ENCODE measurements at places on chromosomes 7 and 10. TPM values are rescaled to one million over a fixed set of nuclear protein-coding genes. Genes with fewer than 3 reads are reported as not detected.

DNA sequence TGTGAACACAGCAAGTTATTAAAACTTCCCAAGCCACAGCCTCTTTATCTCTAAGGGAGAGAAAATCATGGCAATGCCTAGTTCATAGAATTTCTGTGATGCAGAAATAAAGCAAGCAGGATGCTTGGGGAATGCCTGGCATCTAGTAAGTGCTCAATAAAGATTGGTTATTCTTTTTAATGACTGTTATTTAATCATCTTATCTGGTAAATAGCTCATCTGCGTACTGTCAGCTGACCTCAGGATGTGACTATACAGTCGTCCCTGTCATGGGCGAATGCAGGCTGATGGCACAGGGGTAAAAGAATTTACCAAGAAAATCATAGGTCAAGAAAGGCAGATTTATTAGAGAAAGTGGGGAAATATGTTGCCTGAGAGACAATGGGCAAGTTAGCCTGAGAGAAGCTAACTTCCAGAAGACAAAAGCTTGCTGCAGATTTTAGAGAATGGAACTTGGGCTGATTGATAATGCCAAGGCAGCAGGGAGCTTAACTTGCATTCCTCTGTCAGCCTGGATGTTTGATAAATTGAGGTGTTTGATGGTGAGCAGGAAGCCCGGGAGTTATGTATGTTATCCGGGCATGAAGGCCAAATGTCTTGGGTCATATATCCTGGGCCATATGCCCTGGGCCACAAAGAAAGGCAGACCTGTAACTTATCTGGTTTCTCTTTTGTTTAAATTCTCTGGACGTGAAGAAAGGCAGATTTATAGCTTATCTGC is 126.0 kb downstream of the KCNMA1 start:
- DNase-seq = no peak

DNA sequence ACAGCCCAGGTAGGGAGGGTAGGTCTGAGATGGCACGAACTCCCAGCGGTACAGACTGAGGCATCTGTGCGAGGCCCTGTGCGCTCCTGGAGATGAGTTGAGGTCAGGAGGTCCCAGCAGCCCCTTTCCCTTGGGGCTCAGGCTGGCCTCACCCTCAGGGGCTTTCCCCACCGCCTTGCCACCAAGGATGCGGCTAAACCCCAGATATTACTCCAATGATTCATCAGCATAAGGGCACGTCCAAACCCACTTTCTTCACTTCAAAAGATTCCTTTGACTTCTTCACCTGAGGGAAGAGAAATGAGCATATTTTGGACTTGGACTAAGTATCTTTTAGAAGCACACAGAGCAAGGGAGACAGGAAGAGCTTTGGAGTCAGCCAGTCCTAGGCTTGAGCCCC is 20.3 kb downstream of the UROS start:
- no peak for DNase-seq

DNA sequence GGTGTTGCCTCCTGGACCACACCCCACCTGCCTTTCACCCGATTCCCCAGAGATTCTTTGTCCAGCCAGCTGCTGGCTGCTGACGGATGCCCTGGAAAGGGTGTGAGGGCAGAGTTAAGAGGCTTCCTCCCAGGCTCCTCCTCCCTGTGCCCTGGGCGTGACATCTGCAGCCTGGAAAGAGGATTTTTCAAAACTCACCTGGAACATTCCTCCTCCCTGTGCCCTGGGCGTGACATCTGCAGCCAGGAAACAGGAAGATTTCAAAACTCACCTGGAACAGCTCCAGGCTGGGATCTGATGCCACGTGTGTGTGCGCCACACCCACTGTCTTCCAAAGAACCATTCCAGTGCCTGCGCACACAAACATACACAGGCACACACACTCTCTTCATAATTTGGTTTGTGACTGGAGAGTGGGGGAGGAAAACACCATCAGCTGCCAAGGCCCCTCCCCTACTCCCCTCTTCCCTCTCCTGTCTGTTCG is 5.2 kb downstream of the MARVELD1 start:
- DNase-seq = no peak

- DNase-seq = no peak
Observed at GRCh38 chr7:21624320-21624719, 81.5 kb downstream of the DNAH11 start.

Gene SKIDA1
- total RNA-seq = 0.29 TPM

Gene SEMA3A
- 2.5 TPM for total RNA-seq

DNA sequence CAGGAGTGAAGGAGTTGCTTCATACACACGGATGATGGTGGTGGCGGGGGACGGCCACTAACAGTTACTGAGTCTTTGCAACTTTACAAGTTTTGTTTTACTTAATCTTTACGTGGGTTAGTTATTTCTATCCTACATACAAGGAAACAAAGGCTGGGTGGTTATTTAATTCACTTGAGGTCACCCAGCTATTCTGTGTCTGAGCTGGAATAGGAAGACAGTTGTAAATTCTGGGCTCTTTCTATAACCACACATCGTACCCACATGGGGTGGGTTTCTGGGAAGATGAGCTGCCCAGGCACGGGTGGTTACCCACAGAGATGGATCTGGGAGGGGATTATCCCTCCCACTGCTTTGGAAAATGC is 137.9 kb downstream of the ANLN start:
- no peak for DNase-seq

GRCh38 chr7:35819954-35820703 is 19.3 kb downstream of the SEPTIN7 start:
- no peak for DNase-seq

Gene SPDYE6
- not detected for total RNA-seq

DNA sequence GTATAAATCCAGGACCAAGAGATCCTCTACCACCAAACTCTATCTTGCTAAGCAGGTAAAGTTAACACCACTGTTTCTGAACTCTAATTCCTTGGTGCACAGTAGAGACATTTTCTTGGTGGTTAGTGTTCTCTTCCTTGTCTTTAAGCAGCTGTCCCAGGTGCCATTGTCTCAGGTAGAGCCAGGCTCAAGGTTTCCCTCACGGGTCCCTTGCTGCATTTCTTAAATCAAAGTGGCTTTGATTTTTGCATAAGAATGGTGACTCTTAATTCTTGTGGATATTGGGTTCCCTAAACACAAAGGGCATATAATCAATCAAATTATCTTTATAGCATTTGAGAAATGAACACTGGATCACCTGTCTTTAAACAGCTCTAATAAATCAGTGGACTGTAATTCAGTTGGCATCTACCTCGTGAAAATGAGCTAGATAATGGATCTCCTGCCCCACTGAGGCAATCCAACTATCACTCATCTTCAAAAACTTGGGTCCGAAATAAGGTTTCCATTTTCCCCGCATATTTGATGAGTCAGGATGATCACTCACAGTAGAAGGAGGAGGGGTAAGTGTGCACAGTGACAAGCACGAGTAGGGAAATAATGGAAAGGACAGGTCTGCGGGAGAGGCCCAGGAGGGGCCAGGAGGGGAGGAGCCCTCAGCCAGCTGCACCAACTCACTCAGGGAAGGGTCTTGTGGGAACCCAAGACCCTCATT is 2.4 kb downstream of the ABCC2 start:
- DNase-seq = no peak

Gene IGFBP1
- 4.0 TPM for total RNA-seq

- DNase-seq = no peak
Observed at GRCh38 chr10:114537736-114538135, 120.3 kb downstream of the ABLIM1 start.

Gene TRIM50
- not detected for total RNA-seq

DNA sequence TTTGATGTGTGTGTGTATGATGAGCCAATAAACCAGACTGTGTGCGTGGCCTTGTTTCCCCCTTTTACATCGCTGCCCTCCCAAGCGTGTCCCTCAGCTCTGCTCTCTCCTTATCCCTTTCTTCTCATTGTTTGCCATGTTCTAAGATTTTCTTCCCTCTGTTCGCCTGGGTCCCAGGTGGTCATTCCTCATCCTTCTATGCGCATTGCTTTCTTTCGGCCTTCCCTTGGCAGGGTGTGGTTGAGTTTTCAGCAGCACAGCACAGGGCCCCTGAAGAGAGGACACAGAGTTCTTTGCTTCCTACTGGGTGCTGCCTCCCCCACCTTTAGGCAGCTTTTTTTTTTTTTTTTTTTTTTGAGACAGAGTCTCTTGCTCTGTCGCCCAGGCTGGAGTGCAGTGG is 23.1 kb downstream of the GBX1 start:
- no peak for DNase-seq

- no peak for DNase-seq
Observed at GRCh38 chr10:17250736-17251135, 22.7 kb downstream of the VIM start.

- DNase-seq = no peak
Observed at GRCh38 chr10:78279756-78280155, 246.1 kb downstream of the RPS24 start.

DNA sequence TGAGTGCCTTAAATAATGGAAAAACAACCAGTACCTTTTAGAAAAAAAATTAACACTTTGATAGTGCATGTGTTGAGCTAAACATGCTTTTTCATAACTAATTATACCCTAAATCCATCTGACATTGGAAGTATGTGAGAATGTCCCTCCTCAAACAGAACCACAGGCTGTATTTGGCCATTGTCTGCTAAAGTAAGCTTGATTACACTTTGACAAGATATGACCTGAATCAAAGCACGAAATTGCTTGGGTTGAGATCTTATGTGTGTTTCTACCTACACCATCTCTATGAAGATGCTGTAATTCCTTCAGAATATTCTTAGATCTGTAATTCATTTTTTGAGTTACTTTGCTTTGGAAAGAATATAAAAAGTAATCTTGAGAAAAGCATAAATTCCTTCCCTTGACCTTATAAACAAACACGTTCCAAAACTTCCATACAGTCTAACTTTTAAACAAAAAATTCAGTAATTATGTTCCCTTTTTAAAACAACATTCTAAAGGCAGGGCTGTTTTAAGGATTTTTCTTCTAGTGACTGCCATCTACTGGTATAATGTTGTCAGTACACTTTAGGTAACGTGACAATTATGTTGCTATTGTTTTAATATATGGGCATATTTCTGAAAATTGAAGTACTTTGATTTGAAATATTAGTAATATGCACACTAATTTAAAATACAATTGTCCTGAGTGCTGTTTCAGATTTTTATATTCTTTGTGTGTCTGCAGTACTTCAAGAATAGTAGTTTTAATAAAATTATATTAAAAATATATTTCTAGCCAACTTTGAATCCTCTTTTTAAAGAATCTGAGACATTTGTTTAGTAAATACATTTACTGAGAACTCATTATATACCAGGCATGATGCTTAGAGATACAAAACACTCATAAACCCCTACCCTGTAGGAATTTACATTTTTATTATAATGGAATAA is 20.9 kb downstream of the CD36 start:
- peak; percentile 47 for DNase-seq

DNA sequence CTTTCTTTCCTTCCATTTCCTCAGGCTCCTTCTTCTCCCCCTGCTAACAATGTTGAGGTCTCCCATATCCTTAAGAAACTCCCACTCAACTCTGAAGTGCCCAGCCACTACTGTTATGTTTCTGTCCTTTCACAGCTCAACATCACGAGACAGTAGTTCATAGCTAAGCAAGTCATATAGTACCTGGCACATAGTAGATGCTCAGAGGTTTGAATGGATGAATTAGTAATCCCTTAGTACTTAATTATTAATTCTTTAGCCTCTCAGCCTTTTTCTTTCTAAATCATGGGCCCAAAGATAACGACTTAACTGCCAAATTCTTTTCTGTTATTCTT is 22.6 kb downstream of the CSGALNACT2 start:
- no peak for DNase-seq

DNA sequence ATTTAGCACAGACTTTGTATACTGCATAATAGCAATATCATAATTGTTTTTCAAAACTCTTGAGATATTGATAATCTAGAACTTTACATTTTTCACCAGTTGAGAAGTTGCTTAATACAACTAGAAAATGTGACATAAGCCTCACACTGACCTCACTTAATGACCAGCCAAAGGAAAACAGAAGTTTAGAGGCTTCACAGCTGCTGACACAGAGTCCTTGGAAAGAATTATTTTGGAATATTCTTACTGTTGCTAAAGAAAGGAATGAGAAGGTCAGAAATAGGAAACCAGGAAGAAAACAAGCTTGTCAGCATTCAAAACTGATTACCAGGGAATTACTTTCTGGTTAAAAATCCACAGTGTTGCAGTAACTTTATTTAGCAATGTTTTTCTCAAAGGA is 35.5 kb upstream of the WASL start:
- no peak for DNase-seq

Gene CYP3A4
- total RNA-seq = not detected

GRCh38 chr10:5584895-5585516 is 60.2 kb downstream of the CALML3 start:
- no peak for DNase-seq

Gene HOXA5
- 5.8 TPM for total RNA-seq

DNA sequence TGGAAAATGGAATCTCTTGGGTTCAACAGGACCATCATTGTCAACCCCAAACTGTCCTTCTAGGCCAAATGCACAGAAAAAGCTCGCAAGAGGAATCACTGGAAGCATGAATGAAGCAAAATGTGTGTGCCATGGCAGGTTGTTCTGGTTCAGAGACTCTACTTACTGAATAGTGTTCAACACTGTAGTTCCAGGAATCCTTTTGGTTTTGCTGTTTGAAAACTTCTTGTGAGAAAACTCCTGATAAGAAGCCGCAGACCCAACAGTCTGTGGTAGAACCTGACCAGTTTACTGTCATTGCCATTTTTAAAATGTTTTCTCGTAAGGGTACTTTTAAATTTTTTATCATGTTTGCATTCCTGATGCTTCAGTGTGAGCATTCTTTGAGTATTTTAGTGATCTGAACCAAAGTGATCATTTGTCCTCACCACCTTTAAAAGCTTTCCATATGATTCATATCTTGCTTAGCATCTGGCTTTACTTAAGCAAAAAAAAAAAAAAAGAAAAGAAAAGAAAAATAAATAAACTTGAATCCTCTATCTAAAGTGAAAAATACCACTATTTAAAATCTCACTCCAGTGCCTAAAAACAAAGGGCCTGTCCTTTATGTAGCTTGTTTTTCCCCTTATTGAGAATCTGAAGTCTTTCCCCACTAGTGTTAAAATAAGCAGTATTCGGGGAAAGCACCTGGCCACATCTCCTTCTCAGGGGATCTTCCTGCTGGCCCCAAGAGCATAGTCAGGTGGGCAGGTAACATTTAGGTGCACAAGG is 92.4 kb downstream of the WNT2 start:
- no peak for DNase-seq

Gene HNRNPH3
- 9.7 TPM for total RNA-seq

Gene CYP3A5
- total RNA-seq = under 0.01 TPM

DNA sequence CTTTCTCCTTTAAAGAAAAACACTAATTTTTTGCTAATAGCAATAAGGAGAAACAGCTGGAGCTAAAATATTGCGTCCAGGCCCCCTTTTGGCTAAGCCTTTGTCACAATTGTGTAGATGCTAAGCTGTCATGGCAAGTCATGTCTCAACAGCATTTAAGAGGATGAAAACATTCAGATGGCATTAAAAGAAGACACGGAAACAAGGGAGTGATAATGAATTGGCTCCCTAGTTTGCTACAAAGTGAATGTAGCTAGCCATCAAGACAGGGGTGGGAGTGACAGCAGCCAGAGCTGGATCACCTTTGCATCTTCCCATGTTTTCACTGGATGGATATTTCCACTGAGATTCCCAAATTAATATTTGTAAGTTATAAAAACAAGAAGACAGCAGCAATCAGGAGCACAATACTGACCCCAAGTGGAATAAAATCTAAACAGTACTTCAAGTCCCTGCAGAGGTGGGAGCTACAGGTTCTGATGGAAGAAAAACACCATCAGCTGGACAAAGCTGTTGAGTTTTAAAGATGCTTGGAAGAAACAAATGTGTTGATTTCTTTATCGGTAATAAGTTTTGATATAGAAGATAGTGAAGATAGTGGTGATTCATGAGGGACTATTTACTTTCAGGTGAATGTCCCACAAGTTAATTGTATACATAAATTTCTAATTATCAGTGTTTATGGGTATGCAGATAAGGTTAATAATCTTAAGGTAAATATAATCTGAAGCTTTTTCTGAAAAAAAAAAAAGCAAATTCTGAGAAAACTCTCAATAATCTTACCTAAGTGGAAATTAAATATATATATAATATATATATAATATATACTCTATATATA is 129.4 kb downstream of the SLC16A9 start:
- DNase-seq = peak; percentile 19
